ENCODE measurements at places on chromosomes 4 and X. TPM values are rescaled to one million over a fixed set of nuclear protein-coding genes. Genes with fewer than 3 reads are reported as not detected.

DNA sequence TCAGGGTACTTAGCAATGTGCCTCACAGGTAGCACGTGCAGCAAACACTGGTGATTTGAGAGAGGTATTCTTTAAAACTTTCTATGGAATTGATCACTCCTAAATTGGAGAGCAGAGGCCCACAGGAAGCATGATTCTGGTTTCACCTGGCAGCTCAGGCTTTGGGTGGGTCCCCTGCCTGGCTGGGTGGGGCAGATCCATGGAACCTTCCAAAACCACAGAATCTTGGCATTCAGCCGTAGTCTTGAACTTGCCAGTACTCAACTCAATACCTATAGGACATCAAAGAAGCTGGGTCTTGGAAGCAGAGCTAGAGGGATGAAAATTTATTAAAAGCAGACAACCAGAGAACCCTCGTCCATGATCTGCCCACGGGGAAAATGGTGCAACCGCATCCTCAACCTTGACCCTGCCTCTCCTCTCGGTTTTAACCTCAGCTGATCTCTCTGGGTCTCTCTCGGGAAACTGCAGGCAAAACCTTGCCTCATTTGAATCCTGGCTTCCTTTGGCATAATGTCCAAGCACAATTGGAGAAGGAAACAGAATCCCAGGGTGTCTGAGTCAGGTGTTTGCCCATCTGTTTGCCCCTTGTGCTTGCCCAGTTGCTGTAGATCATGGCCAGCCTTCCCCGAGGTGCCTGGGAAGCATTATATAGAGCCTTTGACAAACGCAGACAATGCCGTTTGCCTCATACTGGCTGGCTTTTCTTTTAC is 22.9 kb downstream of the OTOP1 start:
- no peak for DNase-seq
- no peaks in the 10 kb centered on the region for H3K4me1 ChIP-seq
- no peaks in the 10 kb centered on the region for H3K36me3 ChIP-seq
- peaks cover 2% of the 10 kb centered on the region for H3K27me3 ChIP-seq
- H3K4me3 ChIP-seq: no peak overlapping the region

DNA sequence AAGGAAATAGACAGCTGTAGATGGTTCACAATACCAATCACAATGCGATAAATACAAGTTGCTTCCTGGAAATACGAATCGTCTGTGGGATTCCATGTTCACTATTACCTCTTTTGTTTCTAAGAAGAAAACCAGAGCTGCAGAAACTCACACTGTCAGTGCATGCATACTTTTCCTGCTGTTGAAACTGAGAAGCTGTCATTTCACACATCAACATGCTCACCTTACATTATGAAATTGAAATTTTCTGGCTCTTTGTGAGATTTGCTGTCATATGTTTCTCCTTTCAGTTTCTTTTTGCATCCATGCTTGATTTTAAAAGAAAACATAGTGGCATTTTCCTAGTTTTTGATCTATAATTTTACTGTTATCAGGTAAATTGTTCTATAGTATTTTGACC is 418.3 kb upstream of the HTR2C start:
- no peaks in the 10 kb centered on the region for H3K36me3 ChIP-seq
- no peak overlapping the region for H3K4me3 ChIP-seq
- DNase-seq: no peak
- no peaks in the 10 kb centered on the region for H3K4me1 ChIP-seq
- no peak overlapping the region for H3K27ac ChIP-seq
- H3K27me3 ChIP-seq: no peaks in the 10 kb centered on the region

- no peaks in the 10 kb centered on the region for H3K36me3 ChIP-seq
- H3K27me3 ChIP-seq: no peaks in the 10 kb centered on the region
- H3K4me3 ChIP-seq: no peak overlapping the region
- DNase-seq: no peak
These were observed 36.0 kb downstream of the ARHGAP6 start for GRCh38 chrX:11629593-11630211.

DNA sequence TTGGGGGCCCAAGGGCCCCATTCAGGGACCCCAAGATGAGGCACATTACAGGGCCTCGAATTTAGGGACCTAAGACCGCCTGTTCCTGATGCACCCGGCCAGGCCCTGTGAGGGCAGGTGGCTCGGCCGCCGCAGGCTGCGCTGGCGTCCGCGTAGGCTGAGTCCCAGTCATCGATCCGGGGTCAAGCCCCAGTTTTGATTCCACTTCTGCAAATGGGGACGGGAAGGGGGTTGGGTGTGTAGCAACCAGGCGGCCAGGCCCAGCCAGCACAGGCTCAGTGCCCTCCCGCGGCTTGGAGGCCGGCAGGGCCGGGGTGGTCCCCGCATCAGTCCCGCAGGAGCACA is 327 bp downstream of the PNPLA4 start:
- no peak for DNase-seq
- H3K4me3 ChIP-seq: no peak overlapping the region
- no peaks in the 10 kb centered on the region for H3K4me1 ChIP-seq
- H3K27me3 ChIP-seq: no peaks in the 10 kb centered on the region

- no peak overlapping the region for H3K4me3 ChIP-seq
- no peak for DNase-seq
- H3K27me3 ChIP-seq: no peaks in the 10 kb centered on the region
These were observed 36.8 kb upstream of the TADA2B start for GRCh38 chr4:7006411-7006810.

DNA sequence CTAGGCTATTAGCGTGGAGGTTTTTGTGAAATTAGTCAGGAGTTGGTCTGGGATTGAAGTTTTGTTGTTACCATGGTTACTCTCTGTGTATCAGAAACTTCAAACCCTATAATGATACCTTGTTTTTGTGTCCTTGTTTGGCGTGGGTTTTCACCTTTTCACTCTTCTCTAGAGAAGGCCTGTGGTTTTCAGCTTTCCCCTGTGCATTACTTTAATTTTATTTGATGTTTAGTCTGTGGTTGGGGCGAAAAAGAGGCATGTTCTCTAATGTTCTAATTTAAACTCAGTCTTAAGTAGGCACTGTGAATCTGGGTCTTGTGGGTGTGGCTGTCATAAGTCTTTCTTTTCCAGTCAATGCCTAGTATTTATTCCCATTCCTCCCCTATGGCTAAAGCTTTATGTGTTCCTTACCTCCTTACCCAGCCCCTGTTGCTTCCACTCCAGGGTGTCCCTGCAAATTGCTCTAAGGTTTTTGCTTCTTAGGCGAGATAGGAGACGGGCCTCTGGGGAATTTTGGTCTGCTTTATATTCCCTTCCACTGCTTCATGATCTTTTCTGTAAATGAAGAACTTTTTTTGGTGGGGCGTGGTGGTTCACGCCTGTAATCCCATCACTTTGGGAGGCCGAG is 326.3 kb upstream of the ZCCHC13 start:
- no peak overlapping the region for H3K27ac ChIP-seq
- no peaks in the 10 kb centered on the region for H3K36me3 ChIP-seq
- H3K4me3 ChIP-seq: no peak overlapping the region
- no peak for DNase-seq
- no peaks in the 10 kb centered on the region for H3K27me3 ChIP-seq

Gene SATL1
- total RNA-seq: not detected

- no peak overlapping the region for H3K27ac ChIP-seq
- H3K4me3 ChIP-seq: no peak overlapping the region
- H3K4me1 ChIP-seq: no peaks in the 10 kb centered on the region
- H3K27me3 ChIP-seq: no peaks in the 10 kb centered on the region
- DNase-seq: no peak
These were observed 100.2 kb downstream of the FIP1L1 start for GRCh38 chr4:53477636-53478035.

Data from aorta (tissue), 5 donors.